ENCODE measurements at places on chromosomes 1 and 21. TPM values are rescaled to one million over a fixed set of nuclear protein-coding genes. Genes with fewer than 3 reads are reported as not detected.

GBP5 gene
- 3.0 TPM for total RNA-seq

FAM151A gene
- total RNA-seq = not detected

PIGM gene
- 2.5 TPM for total RNA-seq

PGBD5 gene
- 0.12 TPM for total RNA-seq

MCL1 gene
- total RNA-seq = 210 TPM

HTR6 gene
- total RNA-seq = not detected

CCSAP gene
- total RNA-seq = 3.6 TPM

CHAF1B gene
- 3.1 TPM for total RNA-seq

MYOG gene
- not detected for total RNA-seq

DNA sequence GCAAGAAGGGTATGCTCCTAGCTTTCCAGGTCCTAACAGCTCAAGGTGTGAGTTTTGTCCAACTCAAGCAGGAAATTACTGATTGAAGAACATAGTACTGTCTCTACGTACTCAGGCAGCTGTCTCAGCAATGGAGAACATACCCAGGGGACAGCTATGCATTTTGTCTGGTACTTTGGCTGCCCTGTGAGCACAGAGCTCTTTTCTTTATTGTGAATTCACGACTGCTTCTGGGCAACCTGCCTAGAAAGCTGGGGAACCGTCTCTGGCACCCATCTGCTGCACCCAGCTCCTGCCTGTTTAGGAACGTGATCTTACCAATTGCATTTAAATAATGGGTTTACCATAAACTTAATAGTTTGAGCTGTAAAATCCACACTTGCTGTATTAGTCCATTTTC is 258.1 kb downstream of the HHAT start:
- DNase-seq = no peak

- no peak for DNase-seq
Observed at GRCh38 chr1:82143108-82143833, 342.5 kb downstream of the ADGRL2 start.

- no peak for DNase-seq
Observed at GRCh38 chr1:154384650-154385489, 20.3 kb upstream of the IL6R start.

GRCh38 chr1:29412591-29412990 is 176.3 kb downstream of the PTPRU start:
- DNase-seq = no peak

- DNase-seq = no peak
Observed at GRCh38 chr21:46394595-46395104, 64.0 kb upstream of the DIP2A start.

DNA sequence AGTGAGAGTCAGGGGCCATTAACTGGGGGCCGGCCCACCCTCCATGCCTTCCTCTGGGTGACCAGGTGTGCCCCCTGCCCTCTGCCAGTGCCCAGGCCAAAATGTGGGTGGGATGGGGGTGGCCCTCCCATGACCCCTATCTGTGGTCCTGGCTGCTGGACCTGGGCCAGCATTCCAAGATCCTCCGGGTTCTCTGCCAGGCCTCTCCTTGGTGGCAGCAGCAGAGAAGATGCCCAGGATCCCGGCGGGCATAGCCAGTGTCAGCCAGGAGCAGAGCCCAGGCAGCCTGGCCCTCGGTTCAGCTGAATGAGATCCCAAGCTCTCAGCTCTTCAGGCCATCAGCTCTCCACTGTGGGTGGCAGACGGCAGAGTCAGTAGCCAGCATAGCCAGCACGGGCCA is 31.3 kb upstream of the ACTRT2 start:
- DNase-seq = no peak

GRCh38 chr1:21639594-21640041 is 29.5 kb downstream of the RAP1GAP start:
- DNase-seq = no peak

DNA sequence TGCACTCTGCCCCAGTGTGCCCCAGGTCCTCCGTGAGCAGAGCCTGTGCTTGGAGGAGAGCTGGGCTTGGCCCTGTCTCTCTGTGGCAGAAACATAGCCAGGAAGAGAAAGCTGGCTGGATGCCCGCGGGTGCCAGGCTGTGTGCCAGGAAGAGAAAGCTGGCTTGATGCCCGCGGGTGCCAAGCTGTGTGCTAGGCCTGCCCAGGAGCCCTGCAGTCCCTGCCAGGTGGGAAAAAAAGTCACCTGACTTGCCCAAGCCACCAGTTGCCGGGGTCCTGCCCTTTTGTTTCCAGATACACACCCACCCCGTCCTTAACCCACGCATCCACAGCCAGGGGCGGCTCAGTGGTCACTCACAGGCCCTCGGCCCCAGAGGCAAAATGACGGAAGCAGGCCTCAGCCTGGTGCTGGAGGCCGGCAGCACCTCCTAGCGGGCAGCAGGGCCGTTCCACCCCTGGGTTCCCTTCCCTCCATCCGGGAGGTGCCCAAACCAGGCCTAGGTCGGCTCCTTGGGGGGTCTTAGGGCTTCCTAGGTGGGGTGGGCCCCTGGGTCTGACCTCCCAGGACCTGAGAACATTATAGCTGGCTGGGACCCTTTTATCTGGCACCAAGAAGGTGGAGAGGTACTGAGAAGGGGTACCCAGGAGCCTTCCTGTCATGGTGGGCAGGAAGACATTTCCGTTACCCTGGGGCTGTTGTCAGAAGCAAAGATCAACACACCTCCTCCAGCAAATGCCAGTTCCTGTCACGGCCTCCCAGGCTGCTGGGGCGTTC is 9.1 kb downstream of the ITGB2 start:
- no peak for DNase-seq

DNA sequence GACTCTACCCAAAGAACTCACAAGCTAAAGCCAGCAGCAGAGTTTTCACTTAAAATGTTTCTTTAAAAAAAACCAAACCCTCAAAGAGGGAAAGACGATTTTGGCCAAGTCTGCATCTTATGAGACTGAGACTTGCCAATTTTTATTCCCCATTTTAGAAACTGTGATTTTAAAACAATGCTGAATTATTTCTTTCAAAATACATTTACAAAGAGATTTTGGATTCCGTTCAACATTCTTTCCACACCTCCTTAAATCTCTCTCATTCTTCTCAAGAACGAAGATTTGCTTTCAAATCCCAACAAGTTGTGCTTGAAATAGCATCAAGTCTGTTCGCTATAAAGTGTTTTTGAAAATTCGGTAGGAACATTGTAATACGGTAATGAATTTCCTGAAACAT is 133.9 kb upstream of the VANGL1 start:
- no peak for DNase-seq

DNA sequence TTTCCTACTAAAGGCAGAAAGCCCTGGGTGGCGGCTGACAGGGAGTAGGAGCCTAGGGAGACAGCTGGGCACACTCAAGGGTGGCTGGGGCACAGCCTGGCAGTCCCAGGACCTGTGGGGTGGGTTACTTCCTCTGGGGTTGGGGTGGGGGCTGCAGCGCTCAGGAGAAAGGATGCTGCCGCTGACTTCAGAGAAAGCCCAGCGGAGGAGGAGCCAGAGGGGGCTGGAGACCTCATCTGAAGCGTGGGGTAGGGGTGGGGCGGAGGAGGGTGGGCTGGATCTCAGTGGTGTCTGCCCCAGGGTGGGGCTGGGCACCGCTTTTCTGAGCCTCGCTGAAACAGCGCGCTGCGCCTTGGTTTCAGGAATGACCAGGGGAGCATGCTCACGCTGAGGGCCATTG is 30.8 kb downstream of the KCNA10 start:
- DNase-seq = no peak

DNA sequence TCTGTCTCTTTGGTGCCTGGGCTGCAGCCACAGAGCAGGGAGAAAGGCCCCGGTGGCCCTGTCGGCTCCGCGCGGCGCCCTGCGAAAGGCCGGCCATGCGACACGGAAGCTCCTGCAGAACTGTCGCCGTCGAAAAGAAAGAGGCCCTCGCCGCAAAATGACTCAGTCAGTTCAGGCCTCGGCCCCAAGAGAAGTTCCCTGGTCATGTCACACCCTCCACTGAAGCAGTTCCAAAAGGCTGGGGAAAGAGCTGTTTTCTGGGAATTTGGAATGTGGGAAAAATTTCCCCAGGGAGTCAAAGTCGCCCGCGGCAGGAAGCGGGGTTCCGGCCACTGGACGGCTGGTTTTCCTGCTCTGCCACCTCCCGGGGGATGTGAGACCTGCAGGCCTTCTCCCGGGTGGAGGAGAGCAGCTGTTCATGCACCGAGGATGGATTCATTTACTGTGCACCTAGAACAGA is 115.8 kb upstream of the ZNF678 start:
- no peak for DNase-seq

- DNase-seq = no peak
Observed at GRCh38 chr1:234759888-234760287, 149.9 kb upstream of the IRF2BP2 start.

GRCh38 chr1:1399872-1400575 is 889 bp upstream of the CCNL2 start:
- no peak for DNase-seq

DNA sequence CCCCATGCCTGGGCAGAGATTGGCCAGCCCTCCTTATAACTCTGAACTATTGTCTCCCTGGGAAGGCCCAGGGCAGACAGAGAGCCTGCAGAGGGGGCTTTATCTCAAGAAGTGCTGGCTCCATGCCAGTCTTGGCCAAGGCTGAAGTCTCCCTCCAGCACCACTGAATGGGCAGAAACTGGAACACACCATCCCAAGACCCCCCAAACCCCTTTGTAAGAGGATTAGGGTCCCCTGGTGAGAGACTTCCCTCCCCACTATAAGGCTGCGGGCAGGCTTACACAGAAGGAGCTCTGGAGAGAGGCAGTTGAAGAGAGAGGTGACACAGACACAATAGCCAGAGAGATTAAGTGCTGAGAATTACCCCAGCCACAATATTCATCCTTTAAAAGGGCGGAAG is 97.2 kb downstream of the NAV1 start:
- DNase-seq = no peak

GRCh38 chr1:88063605-88064004 is 620.5 kb upstream of the PKN2 start:
- no peak for DNase-seq

- no peak for DNase-seq
Observed at GRCh38 chr21:26099610-26100219, 70.9 kb downstream of the APP start.

DNA sequence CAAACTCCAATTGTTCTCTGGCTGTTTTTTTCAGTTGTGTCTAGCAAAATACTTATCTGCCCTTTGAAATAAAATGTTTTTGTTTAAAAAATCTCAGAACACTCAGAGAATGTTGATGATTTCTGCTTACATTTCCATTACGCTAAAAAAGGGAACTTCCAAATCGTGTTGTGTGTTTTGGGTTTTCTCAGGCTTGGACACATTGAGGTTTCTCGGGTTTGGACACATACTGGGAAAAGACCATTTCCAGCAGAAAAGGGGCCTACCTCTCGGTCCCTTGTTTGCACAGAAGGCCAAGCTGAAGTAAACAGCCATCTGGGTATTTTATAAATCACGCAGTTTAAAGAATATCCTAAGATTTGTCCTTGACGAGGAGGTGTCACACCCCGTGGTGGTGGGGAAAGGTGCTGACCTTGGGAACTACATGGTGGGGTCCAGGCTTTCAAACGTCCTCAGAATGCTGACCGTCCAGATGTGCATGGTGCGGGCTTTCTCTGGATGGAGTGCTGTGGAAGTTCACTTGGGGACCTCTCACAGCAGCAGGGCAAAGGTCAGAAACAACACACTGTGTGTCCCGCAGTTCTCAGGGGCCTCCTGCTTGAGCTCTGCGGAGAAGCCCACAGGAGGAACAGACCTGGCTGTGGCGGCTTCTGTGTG is 67.8 kb downstream of the SLC37A1 start:
- no peak for DNase-seq

Data from glomerular endothelial cell (primary cell).